Fibroblast of the aortic adventitia (primary cell): ENCODE measurements at places on chromosomes 4 and X. TPM values are rescaled to one million over a fixed set of nuclear protein-coding genes. Genes with fewer than 3 reads are reported as not detected.

Gene TLR8
- not detected in 2 replicates for total RNA-seq

Gene FGA
- total RNA-seq: not detected in 2 replicates

Gene C1QTNF7
- 0.18 and 11.8 TPM in 2 replicates for total RNA-seq

Gene MTNR1A
- total RNA-seq: not detected in 2 replicates

Gene PCDH11X
- total RNA-seq: under 0.01 TPM in 1 of 2 replicates, not detected in the other

Gene TMEM31
- total RNA-seq: not detected in 2 replicates

Gene RASL11B
- total RNA-seq: 0.63 TPM in 1 of 2 replicates, not detected in the other

Gene PRR32
- not detected in 2 replicates for total RNA-seq

Gene OPRPN
- not detected in 2 replicates for total RNA-seq

Gene DNAJB14
- 36.8 and 49.1 TPM in 2 replicates for total RNA-seq

Gene IGSF1
- total RNA-seq: 0.09 and 0.16 TPM in 2 replicates

Gene FAM199X
- total RNA-seq: 10.5 and 16.7 TPM in 2 replicates

Gene DGAT2L6
- not detected in 2 replicates for total RNA-seq

Gene FHDC1
- 0.09 and 0.16 TPM in 2 replicates for total RNA-seq

Gene AFF1
- total RNA-seq: 21.9 and 41.9 TPM in 2 replicates

Gene ARR3
- not detected in 2 replicates for total RNA-seq

Gene SPACA5
- total RNA-seq: not detected in 2 replicates

Gene EDNRA
- total RNA-seq: 10.8 and 37.6 TPM in 2 replicates

Gene OTC
- not detected in 2 replicates for total RNA-seq

Gene MAGED4B
- 10.8 and 23.8 TPM in 2 replicates for total RNA-seq

Gene CT45A3
- not detected in 2 replicates for total RNA-seq

Gene HPSE
- total RNA-seq: 0.27 and 2.7 TPM in 2 replicates

Gene RNF212
- total RNA-seq: 2.8 and 6.9 TPM in 2 replicates

Gene WNK3
- total RNA-seq: 0.27 and 10.5 TPM in 2 replicates

Gene SMPX
- total RNA-seq: not detected in 2 replicates

Gene FGFR3
- 0.33 and 0.45 TPM in 2 replicates for total RNA-seq

Gene USP17L21
- not detected in 2 replicates for total RNA-seq

Gene AKAP4
- under 0.01 TPM in 1 of 2 replicates, not detected in the other for total RNA-seq

Gene ALB
- not detected in 2 replicates for total RNA-seq

Gene NAT8L
- 0.09 and 0.25 TPM in 2 replicates for total RNA-seq

Gene GUCY1A1
- 0.09 and 2.4 TPM in 2 replicates for total RNA-seq

Gene RAP2C
- 8.0 and 24.4 TPM in 2 replicates for total RNA-seq

Gene TSPYL2
- total RNA-seq: 15.2 and 17.5 TPM in 2 replicates
